ENCODE measurements at places on chromosomes 16 and 17.

- DNase-seq = no peak
These were observed 7.4 kb downstream of the PNPO start for GRCh38 chr17:47948706-47949196.

DNA sequence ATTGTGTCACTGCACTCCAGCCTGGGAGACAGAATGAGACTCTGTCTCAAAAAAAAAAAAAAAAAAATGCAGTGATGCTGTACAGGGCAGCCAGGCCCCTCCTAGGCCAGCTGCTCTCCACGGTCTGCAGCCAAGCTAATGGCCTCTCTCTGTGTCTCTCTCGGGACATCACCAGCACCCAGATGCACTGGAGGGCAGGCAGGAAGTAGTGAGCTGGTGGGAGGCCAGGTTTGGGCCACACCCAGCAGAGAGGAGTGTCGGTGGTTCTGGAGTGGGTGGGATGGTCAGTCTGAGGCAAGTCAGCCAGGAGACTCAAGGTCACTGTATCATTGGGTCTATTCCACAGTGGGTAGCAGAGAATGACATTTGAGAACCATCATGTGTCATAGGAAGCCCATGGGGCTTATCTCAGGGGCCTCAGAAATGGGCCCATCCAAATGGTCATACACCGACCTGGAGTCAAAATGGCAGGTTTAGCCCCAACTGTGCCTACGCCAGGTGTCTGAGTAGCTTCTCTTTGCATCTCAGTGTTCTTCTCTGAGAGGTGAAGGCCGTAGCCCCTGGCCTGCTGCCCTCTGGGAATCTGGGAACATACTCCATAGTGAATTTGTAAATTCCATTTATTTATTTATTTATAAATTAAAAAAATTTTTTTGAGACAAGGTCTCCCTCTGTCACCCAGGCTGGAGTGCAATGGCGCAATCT, 22.7 kb downstream of the WNT9B start:
- DNase-seq = no peak

- DNase-seq = peak; percentile 69
These were observed 95.7 kb downstream of the ABCC6 start for GRCh38 chr16:16127469-16128116.

DNA sequence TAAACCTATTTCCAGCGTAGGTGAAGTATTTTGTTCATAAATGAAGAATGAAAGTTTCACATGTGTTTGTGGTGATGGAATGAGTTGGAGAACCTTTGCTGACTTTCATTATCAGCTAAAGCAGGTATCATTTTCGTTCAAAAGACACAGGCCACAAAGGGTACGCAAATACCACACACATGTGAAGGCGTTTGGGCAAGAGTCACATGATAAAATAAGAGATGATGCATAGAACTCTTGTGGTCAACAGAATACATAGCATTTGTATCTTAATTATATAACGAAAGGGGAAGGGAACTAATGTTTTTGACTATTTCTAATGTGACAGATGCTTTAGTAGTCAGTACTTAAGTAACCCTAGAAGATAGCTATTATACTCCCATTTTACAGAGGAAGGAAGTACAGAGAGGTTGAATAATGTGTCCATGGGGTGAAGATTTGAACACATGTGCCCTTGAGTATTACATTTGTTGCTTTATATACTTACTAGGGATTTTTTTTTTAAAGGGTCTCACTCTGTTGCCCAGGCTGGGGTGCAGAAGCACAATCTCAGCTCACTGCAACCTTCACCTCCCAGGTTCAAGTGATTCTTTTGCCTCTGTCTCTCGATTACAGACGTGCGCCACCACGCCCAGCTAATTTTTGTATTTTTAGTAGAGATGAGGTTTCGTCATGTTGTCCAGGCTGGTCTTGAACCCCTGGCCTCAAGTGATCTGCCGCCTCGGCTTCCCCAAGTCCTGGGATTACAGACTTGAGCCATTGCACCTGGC, 4.8 kb downstream of the RPA1 start:
- DNase-seq = no peak

GRCh38 chr17:13008461-13008860, 9.4 kb downstream of the ELAC2 start:
- no peak for DNase-seq

- DNase-seq = no peak
These were observed 11.9 kb upstream of the TM4SF5 start for GRCh38 chr17:4759776-4760236.
